ENCODE measurements at places on chromosomes 16 and 17. TPM values are rescaled to one million over a fixed set of nuclear protein-coding genes. Genes with fewer than 3 reads are reported as not detected.

HAP1 gene
- polyA plus RNA-seq = 0.98 TPM

SDR42E2 gene
- 0.16 TPM for polyA plus RNA-seq

CHP2 gene
- polyA plus RNA-seq = 1.7 TPM

LGALS9B gene
- not detected for polyA plus RNA-seq

IRX3 gene
- polyA plus RNA-seq = 32.2 TPM

ATP2A3 gene
- 4.8 TPM for polyA plus RNA-seq

DLX4 gene
- polyA plus RNA-seq = 0.61 TPM

GABARAPL2 gene
- 200 TPM for polyA plus RNA-seq

DRC3 gene
- polyA plus RNA-seq = 16.1 TPM

CA7 gene
- polyA plus RNA-seq = 0.11 TPM

RTN4RL1 gene
- polyA plus RNA-seq = 1.8 TPM

WFDC1 gene
- polyA plus RNA-seq = 2.7 TPM

SLC52A1 gene
- polyA plus RNA-seq = 0.15 TPM

CDH3 gene
- polyA plus RNA-seq = 62.1 TPM

PRAC1 gene
- polyA plus RNA-seq = not detected

OR1A1 gene
- polyA plus RNA-seq = not detected

FAM20A gene
- 9.3 TPM for polyA plus RNA-seq

GAS7 gene
- polyA plus RNA-seq = 16.6 TPM

KRT25 gene
- not detected for polyA plus RNA-seq

NT5M gene
- polyA plus RNA-seq = 4.1 TPM

ACSM2B gene
- polyA plus RNA-seq = 58.6 TPM

CLDN6 gene
- 31.0 TPM for polyA plus RNA-seq

SLC12A3 gene
- 61.0 TPM for polyA plus RNA-seq

PPP1R9B gene
- polyA plus RNA-seq = 44.3 TPM

KRTAP2-1 gene
- not detected for polyA plus RNA-seq

SLFN12 gene
- polyA plus RNA-seq = 23.7 TPM

TEDC2 gene
- 9.0 TPM for polyA plus RNA-seq

MILR1 gene
- 1.7 TPM for polyA plus RNA-seq

CACNG3 gene
- not detected for polyA plus RNA-seq

MRPL38 gene
- 66.2 TPM for polyA plus RNA-seq

SLC6A2 gene
- polyA plus RNA-seq = 0.35 TPM

TMC7 gene
- 1.7 TPM for polyA plus RNA-seq

FNDC8 gene
- not detected for polyA plus RNA-seq

Data from right renal cortex interstitium (tissue), 3 donors.